ENCODE measurements at places on chromosomes 1 and 21. TPM values are rescaled to one million over a fixed set of nuclear protein-coding genes. Genes with fewer than 3 reads are reported as not detected.

GRCh38 chr1:1966071-1966740, 37.4 kb downstream of the CFAP74 start:
- no peak for DNase-seq

DNA sequence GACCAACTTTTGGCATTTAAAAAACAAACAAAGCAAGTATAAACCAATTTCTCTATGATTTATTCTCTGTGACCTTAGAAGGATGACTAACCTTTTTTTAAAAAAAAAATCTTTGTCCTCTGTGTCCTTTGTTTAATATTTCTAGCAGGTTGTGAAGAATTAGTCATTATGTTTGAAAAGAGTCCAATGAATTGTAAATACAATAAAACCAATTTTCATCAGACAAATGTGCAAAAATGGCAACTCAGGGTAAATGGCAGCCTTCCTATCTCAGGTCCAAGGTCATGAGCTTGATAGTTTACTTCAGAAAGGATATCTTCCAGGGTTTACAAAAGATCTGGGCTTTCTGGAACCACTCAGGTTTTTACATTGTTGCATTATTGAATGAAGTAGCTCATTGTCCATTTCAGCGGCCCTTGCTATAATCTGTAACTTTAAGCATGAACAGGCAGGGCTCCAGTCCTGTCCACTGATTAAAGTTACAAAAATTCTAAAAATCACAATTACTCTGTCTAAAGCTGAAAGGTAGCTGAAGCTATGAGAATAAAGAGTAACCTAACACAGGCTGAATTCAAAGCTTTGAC, 11.7 kb upstream of the MAP3K21 start:
- DNase-seq = no peak

DNA sequence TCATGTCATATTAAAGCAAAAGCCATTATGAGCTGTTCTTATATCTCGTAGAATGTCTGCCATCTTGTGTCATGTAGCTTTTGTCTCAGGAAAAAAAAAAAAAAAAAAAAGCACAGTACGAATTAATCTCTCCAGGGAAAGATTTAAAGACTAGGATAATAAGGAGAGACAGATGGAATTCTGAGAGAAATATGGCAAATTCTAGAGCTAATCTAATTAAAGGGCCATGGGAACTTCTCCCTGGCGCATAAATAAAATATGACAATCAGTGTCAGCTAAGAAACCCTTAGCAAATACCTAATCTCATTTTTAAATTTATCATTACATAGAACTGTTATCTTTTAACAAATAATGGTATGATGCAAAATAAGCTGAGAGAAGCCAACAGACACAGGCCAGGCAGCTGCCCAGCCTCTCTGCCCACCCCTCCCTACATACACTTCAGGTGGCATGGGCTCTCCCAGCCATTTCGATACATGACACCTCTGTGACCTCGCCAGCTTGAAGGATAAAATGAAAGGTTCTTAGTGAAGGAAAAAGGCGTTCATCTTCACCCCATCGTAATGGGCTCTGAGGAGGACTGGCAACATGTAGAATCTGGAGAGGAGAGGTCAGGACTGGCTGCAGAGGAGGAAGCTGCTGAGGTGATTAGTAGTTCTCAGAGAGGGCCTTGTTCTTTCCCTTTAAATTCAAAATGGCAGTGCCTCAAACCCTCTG, 39.8 kb downstream of the DISC1 start:
- DNase-seq = no peak

DNA sequence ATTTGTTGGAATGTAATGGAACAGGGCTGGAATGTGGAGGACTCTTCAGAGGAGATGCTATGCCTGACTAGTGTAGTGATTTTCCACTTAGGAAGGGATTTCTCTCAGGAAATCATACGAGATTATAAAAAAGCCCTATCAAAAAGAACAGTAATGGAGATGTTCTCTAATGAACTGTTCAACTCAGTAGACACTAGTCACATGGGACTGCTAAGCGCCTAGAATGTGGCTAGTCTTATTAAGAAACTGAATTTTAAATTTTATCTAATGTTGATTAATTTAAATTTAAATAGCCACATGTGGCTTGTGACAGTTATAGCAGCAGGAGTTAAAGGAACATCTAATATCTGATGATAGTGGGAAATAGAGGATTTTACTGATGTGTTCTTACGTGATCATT, 94.0 kb downstream of the SLC35F3 start:
- DNase-seq = no peak

GRCh38 chr1:184802354-184803179, 47.9 kb upstream of the EDEM3 start:
- no peak for DNase-seq

DNA sequence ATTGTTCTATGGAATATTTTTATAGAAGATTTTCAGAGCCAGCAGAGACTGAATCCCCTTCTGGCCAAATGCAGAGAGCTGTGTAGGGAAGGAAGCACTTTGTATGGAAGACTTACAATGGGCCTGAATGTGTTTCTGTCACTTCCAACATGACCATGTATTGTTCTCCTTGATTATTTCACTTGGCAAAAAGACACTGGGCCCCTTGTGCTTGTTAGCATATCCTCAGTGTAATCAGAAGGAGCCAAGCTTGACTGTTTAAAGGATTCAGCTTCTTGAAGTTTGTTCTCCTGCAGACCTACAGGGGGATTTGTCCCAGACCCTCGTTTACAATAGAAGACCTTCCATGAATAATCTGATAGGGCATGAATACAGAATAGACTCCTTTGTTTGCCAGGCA, 48.1 kb upstream of the UBE2U start:
- DNase-seq = no peak

- no peak for DNase-seq
Observed at GRCh38 chr1:67175530-67176087, 9.4 kb downstream of the IL23R start.

DNA sequence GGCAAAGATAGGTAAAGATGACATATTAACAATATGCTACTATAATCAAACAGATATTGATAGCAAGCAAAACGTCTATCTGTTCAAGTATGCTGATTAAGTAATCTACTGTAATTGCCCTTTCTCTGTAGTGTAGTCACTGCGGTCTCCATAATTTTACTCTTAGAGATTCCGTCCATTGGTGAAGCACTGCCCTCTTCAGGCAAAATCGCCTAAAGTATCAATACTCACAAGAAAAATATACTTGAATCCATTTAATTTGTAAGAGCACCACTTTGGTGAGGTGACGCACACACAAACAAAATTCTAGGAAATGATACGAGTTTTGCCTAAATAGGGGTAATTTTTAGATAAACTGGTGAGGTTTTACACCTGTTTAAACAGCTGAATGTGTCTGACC, 434.6 kb upstream of the CHRM3 start:
- no peak for DNase-seq

DNA sequence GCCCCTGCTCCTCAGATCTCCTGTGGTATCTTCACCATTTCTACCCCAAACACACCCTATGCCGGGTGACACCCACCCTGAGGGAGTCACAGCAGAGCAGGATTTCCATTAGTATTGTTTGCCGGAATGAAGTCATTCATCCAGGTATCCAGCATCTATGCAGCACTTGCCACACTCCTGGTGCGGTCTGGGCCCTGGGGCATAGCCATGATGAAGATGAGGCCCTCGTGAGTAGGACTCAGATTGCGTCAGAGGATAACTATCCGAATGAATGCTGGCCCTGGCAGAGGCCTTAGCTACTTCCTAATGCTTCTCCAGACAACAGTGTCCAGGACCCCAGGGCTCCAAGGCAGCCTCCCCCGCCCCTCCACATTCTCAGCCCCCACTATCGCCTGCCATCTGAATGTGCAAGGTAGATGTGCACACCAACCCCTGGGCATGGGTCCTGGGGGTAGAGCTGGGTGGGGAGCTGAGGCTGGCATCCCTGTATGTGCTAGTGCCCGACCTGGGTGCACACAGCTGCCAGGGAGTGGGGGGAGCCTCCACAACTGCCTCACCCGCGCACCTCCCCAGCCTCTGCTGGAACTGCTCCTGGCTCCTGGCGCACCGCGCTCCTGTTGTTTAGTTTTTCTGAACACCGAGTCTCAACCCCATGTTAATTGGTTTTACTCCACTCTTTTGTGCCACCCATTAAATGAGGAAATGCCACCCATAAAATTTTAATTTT, 25.5 kb upstream of the ZC3H12A start:
- no peak for DNase-seq

DNA sequence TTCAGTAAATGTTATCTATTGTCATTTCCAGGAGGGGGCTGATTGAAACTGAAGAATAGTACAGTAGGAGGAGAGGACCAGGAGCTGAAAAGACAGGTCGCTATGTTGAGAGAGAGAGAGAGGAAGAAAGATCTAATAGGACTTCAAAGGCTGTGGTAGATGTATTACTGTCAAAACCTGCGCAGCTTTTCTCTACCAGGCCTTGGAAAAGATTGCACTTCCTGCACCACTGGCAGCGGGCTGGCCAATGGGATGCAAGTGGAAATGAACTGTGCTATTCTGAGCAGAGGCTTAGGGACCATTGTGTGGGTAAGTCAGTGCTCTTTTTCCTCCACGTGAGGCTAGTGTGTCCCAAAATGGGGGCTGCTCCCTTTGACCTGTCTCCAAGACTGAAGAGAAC, 47.1 kb downstream of the MDM4 start:
- no peak for DNase-seq

- no peak for DNase-seq
Observed at GRCh38 chr21:37159053-37159776, 86.2 kb downstream of the TTC3 start.

The CD46 gene
- 111 TPM for total RNA-seq
